ENCODE measurements at places on chromosomes 13 and 19. TPM values are rescaled to one million over a fixed set of nuclear protein-coding genes. Genes with fewer than 3 reads are reported as not detected.

DNA sequence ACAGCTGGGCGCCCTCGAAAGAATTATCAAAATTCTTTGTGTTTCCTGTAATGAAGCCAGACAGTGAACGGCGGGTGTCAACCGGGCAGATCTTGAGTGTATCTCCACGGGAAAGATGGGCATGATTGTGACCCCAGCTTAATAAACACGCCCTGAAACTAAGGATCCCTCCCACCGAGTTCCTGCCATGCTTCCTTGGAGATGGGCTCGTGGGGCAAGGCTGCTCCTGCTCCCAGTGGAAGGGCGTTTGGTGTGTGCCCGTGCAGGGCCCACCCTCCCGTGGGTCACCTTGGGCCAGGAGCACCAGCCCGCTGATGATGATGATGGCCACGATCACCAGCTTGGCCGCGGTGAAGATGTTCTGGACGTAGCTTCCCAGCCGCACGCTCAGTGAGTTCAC is 7.4 kb downstream of the SLC7A9 start:
- no peak overlapping the region for H3K4me3 ChIP-seq
- H3K27me3 ChIP-seq = no peaks in the 10 kb centered on the region
- DNase-seq = no peak
- H3K4me1 ChIP-seq = no peaks in the 10 kb centered on the region

Gene IGLON5
- 0.18 TPM for total RNA-seq

Gene SYNGR4
- 0.25 TPM for total RNA-seq

- DNase-seq = no peak
- H3K4me3 ChIP-seq = peak overlapping the region; percentile 86
- peaks cover 20% of the 10 kb centered on the region for H3K36me3 ChIP-seq
- H3K27ac ChIP-seq = peak overlapping the region; percentile 60
- peaks cover 18% of the 10 kb centered on the region for H3K4me1 ChIP-seq
- no peaks in the 10 kb centered on the region for H3K27me3 ChIP-seq
Measured at GRCh38 chr19:55341595-55342531, 2.2 kb downstream of the KMT5C start.

GRCh38 chr19:4443188-4443587 is 14.4 kb downstream of the UBXN6 start:
- no peaks in the 10 kb centered on the region for H3K27me3 ChIP-seq
- peaks cover 24% of the 10 kb centered on the region for H3K36me3 ChIP-seq
- no peak for DNase-seq

DNA sequence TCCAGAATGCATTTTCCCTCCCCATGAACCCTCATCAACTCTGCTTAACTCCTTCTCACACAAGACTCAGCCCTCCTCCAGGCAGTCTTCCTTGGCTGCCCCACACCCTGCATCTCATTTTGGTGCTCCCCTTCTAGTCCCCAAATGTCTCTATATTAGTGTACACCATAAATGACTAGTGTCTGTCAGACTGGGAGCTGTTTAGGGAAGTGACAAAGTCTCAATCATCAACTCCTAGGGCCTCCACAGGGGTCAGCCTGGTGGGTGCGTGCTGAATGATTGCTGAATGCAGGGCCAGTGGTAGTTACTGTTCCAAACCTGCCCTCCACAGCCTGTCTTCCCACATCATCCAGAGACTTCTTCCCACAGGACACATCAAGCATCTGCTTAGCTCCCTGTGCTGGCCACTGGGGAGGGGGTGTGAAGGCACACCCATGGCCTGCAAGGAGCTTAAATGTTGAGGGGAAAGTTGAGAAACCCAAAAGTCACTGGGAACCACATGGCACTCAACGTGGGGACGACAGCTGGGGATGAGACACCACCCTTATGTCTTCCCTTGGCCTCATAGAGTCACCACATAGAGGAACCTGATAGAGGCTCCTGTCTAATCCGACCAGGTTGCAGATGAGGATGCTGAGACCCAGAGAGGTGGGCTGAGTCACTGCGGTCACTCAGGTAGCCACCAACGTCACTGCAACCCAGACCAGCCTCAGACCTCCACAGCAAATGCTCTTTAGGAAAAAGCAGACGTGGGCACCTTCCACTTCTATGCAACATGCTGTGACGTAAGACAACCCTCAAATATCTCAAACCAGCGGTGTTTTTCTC is 79.3 kb upstream of the TM9SF2 start:
- H3K36me3 ChIP-seq = peaks cover 1% of the 10 kb centered on the region
- H3K4me3 ChIP-seq = peak overlapping the region; percentile 62
- H3K27ac ChIP-seq = peak overlapping the region; percentile 82
- peak; percentile 68 for DNase-seq

GRCh38 chr19:13839130-13839937 is 37.6 kb upstream of the NANOS3 start:
- DNase-seq = peak; percentile 96
- H3K27me3 ChIP-seq = no peaks in the 10 kb centered on the region
- peaks cover 43% of the 10 kb centered on the region for H3K36me3 ChIP-seq
- peaks cover 54% of the 10 kb centered on the region for H3K4me1 ChIP-seq
- H3K27ac ChIP-seq = peak overlapping the region; percentile 95

GRCh38 chr13:37294472-37294871 is 189.0 kb upstream of the CSNK1A1L start:
- no peak for DNase-seq
- peaks cover 1% of the 10 kb centered on the region for H3K27me3 ChIP-seq
- H3K4me1 ChIP-seq = no peaks in the 10 kb centered on the region
- H3K27ac ChIP-seq = no peak overlapping the region
- no peak overlapping the region for H3K4me3 ChIP-seq

Gene SLC46A3
- 2.8 TPM for total RNA-seq

Gene IGFL3
- total RNA-seq = not detected

- DNase-seq = no peak
- no peak overlapping the region for H3K27ac ChIP-seq
- H3K4me3 ChIP-seq = no peak overlapping the region
- H3K4me1 ChIP-seq = peaks cover 26% of the 10 kb centered on the region
- peaks cover 12% of the 10 kb centered on the region for H3K36me3 ChIP-seq
- H3K27me3 ChIP-seq = no peaks in the 10 kb centered on the region
Measured at GRCh38 chr19:44745341-44745831, 3.1 kb upstream of the BCL3 start.

DNA sequence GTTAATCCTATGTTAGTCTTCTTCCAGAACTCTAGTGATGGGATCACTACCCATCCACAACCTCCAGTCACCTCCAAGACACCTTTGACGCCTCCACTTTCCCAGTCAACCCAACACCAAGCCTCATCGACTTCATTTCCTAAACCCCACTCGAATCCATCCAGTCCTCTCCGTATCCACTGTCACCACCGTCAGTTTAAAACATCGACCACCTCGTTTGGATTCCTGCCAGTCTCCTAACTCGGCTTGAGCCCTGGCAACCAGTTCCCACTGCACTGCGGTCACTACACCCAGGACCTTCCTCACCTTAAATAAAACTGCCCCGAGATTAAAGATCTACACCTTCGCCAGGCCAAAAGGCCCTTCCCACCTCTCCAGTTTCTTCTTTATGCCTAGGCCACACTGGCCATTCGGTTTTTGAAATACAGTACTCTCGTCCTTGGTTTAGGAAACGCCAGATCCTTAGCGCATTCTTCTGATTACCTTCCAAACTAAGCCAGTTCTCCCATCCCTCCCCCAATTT is 1.2 kb downstream of the MTIF3 start:
- DNase-seq = no peak
- H3K27me3 ChIP-seq = no peaks in the 10 kb centered on the region
- H3K4me1 ChIP-seq = peaks cover 48% of the 10 kb centered on the region
- peaks cover 11% of the 10 kb centered on the region for H3K36me3 ChIP-seq

Gene ARHGEF1
- total RNA-seq = 231 TPM

Gene MAST3
- 17.4 TPM for total RNA-seq

GRCh38 chr13:88761145-88761544 is 1090.0 kb downstream of the SLITRK5 start:
- H3K27me3 ChIP-seq = no peaks in the 10 kb centered on the region
- H3K27ac ChIP-seq = no peak overlapping the region
- no peak overlapping the region for H3K4me3 ChIP-seq
- H3K36me3 ChIP-seq = no peaks in the 10 kb centered on the region
- no peaks in the 10 kb centered on the region for H3K4me1 ChIP-seq

Gene SHC2
- not detected for total RNA-seq

Gene EFNB2
- 0.14 TPM for total RNA-seq

Gene IGSF23
- not detected for total RNA-seq

- H3K27me3 ChIP-seq = no peaks in the 10 kb centered on the region
- DNase-seq = no peak
- H3K4me3 ChIP-seq = peak overlapping the region; percentile 86
- peaks cover 2% of the 10 kb centered on the region for H3K36me3 ChIP-seq
Measured at GRCh38 chr19:42421591-42422031, 5.6 kb downstream of the LIPE start.

DNA sequence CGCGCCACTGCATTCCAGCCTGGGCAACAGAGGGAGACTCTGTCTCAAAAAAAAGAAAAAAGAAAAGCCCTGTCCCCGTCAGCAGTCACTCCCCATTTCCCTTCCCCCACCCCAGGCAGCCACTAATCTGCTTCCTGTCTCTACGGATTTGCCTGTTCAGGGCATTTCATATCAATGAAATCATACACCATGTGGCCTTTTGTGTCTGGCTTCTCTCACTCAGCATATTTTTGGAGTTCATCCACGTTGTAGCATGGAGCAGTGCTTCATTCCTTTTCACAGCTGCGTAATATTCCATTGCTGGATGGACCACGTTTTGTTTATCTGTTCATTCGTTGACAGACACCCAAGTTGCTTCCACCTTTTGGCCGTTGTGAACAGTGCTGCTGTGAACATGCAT is 36.1 kb upstream of the KLF2 start:
- H3K4me3 ChIP-seq = no peak overlapping the region
- peaks cover 15% of the 10 kb centered on the region for H3K27me3 ChIP-seq
- no peak overlapping the region for H3K27ac ChIP-seq
- H3K36me3 ChIP-seq = no peaks in the 10 kb centered on the region
- DNase-seq = no peak

Gene KLF12
- 29.2 TPM for total RNA-seq

DNA sequence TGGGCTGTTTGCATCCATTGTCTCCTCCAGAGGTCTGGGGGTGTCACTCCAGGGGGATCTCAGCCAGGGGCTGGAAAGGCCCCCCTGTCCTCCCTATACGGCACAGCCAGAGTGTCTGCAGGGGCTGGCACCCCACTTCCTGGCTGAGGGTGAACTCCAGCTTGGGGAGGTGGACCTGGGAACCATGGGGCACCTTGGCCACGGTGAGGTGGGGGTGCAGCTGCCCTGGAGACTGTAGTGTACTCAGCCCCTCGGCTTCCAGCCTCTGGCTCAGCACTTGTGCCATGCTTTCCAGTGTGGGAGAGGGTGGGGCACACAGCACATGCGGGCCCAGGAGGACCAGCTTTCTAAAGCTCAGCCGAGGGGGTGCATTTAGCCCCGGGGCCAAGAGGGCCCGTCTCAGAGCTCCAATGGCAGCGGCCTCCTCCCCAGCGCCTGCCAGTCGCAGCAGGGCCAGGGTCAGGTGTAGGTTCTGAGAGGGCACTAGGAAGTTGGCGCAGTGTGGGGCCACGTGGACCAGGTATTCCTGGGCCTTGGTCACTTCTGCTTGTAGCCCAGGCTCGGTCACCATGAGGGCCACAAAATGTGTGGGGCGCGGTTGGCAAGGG is 1.4 kb downstream of the LENG9 start:
- H3K36me3 ChIP-seq = peaks cover 30% of the 10 kb centered on the region
- DNase-seq = no peak
- peaks cover 3% of the 10 kb centered on the region for H3K27me3 ChIP-seq
- H3K4me3 ChIP-seq = peak overlapping the region; percentile 80

- no peak overlapping the region for H3K27ac ChIP-seq
- peak; percentile 76 for DNase-seq
- H3K4me3 ChIP-seq = no peak overlapping the region
- H3K36me3 ChIP-seq = no peaks in the 10 kb centered on the region
- peaks cover 10% of the 10 kb centered on the region for H3K4me1 ChIP-seq
Measured at GRCh38 chr13:93794197-93794885, 567.7 kb downstream of the GPC6 start.

Gene SMIM44
- total RNA-seq = not detected

- no peaks in the 10 kb centered on the region for H3K27me3 ChIP-seq
- H3K4me1 ChIP-seq = peaks cover 48% of the 10 kb centered on the region
- H3K4me3 ChIP-seq = peak overlapping the region; percentile 93
Measured at GRCh38 chr19:49499030-49499670, 2.9 kb downstream of the RPS11 start.

GRCh38 chr19:38148337-38148736 is 75.7 kb downstream of the DPF1 start:
- H3K4me3 ChIP-seq = no peak overlapping the region
- no peak for DNase-seq
- H3K27ac ChIP-seq = no peak overlapping the region

DNA sequence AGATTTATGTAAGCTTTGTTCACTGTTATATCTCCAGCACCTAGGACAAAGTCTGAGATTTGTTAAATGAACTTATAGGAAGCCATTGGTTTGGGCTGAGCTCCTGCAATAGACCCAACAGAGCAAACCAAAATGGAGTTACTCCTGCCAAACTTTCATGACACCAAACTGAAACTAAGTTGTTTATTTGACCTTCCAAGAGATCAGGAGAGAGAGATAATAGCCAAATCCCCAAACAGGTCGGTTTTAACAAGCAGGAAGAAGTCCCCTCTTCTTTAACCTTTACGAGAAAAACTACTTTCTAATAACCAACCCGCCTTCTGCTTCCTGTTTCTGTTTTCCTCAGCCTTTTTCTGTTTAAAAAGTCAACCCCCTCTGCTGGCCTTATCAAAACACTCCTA is 54.9 kb upstream of the ATP12A start:
- H3K4me3 ChIP-seq = no peak overlapping the region
- H3K36me3 ChIP-seq = no peaks in the 10 kb centered on the region
- no peaks in the 10 kb centered on the region for H3K27me3 ChIP-seq
- peaks cover 28% of the 10 kb centered on the region for H3K4me1 ChIP-seq
- no peak for DNase-seq

- H3K36me3 ChIP-seq = no peaks in the 10 kb centered on the region
- H3K27ac ChIP-seq = no peak overlapping the region
- H3K4me1 ChIP-seq = no peaks in the 10 kb centered on the region
- peaks cover 8% of the 10 kb centered on the region for H3K27me3 ChIP-seq
- H3K4me3 ChIP-seq = no peak overlapping the region
- DNase-seq = no peak
Measured at GRCh38 chr13:26658448-26659385, 101.2 kb downstream of the WASF3 start.

Gene PSPN
- total RNA-seq = 1.8 TPM

GRCh38 chr13:30866677-30867076 is 39.4 kb upstream of the MEDAG start:
- no peak overlapping the region for H3K4me3 ChIP-seq
- H3K27ac ChIP-seq = no peak overlapping the region
- no peaks in the 10 kb centered on the region for H3K36me3 ChIP-seq

Gene LPAR6
- 7.9 TPM for total RNA-seq

Gene NUP62
- total RNA-seq = 127 TPM

DNA sequence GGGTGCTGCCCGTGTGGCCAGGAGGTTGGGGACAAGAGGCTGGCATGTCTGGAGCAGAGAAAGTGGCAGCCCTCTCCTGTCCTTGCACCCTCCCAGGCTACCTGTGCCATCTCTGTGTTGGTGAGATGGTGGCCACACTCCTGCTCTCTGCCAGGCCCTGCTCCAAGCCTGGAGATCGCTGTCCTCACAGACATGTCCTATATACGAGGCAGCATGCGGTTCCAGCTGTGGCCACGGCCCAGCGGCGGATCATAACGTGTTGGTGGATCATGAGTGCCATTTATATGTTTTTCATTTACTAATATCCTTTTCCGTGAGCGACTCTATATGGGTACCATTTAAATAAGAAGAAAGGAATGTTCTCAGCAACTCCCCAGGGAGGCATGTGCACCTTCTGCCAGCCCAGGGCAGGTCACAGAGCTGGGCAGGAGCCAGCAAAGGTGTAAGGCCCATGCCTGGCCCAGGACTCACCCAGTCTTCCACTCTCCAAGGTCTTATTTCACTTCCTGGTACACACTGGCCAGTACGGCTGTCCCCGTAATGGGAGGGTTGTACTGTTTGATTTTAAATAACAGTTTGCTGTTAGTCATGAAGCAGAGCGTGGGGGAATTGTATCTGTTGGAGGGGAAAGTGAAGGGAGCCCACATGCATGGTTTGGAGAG is 47.2 kb upstream of the LDLR start:
- no peak overlapping the region for H3K27ac ChIP-seq
- H3K36me3 ChIP-seq = peaks cover 32% of the 10 kb centered on the region
- DNase-seq = no peak
- H3K4me1 ChIP-seq = no peaks in the 10 kb centered on the region
- H3K27me3 ChIP-seq = no peaks in the 10 kb centered on the region
